Ovary (tissue), 10 donors: ENCODE measurements at places on chromosomes 1 and 21. TPM values are rescaled to one million over a fixed set of nuclear protein-coding genes. Genes with fewer than 3 reads are reported as not detected.

The GSTM4 gene
- 47.2 TPM for total RNA-seq

DNA sequence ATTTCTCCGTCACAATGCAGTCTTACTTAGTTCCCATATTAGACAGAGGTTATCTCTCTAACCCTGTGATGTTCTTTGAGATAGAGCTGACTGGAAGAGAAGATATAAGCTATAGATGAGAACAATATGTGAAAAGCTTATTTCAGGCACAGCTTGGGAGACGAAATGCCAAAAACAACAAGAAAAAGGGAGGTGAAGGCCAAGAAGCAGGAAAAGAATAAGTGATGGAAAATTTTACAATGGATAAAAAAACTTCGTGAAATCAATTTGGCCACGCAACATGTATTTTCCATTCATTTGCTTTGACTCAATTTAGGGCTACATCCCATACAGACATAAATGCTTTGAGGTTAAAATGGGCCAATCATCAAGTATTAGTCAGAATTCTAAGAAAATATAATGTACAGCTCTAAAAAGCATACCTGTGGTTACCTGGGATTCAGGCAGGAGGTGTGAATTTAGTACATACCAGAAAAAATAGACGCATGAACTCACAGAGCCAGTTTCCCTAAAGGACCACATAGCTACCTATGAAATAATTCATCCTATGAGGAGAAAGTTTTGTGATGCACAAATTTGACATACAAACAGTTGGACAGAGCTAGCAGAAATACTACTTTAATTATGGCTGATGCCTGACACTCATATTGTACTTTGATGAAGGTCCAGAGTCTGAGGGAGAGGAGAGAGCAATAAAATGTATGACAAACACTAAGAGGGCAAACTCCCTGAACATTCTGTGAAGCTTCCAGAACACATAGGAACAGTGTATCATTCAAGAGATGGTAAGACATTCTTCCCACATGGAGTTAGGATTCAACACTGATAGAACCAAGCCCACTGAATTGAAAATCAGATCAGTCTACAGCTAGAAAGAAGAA, 12.1 kb downstream of the RGS1 start:
- no peak overlapping the region for H3K27ac ChIP-seq
- no peaks in the 10 kb centered on the region for H3K27me3 ChIP-seq
- H3K4me3 ChIP-seq = no peak overlapping the region
- H3K36me3 ChIP-seq = no peaks in the 10 kb centered on the region

GRCh38 chr1:151807131-151807530, 1.9 kb upstream of the LINGO4 start:
- no peak overlapping the region for H3K4me3 ChIP-seq
- DNase-seq = no peak
- no peak overlapping the region for H3K27ac ChIP-seq
- no peaks in the 10 kb centered on the region for H3K36me3 ChIP-seq
- H3K4me1 ChIP-seq = no peaks in the 10 kb centered on the region
- H3K27me3 ChIP-seq = no peaks in the 10 kb centered on the region

DNA sequence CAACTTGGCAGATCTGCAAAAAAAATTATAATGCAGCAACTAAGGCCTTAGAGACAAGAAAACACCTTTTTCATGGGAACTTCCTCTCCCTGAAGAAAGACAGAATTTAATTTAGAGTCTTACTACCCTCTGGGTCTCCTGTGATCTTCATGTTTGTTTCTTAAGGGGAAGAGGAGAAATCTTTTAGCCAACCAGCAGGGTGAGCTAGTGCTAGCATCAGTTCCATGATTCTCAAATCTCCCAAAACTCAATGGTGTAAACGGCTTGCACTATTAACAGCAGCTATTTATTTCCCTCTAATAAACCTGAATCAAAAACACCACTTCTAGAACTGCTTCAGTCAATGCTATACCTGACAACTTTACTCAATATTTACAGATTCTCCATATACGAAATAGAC, 3.8 kb downstream of the ZNF644 start:
- no peaks in the 10 kb centered on the region for H3K36me3 ChIP-seq
- H3K4me3 ChIP-seq = no peak overlapping the region
- H3K27me3 ChIP-seq = no peaks in the 10 kb centered on the region
- H3K27ac ChIP-seq = no peak overlapping the region
- no peak for DNase-seq
- H3K4me1 ChIP-seq = peaks cover 4% of the 10 kb centered on the region
